ENCODE measurements at places on chromosomes 4 and X. TPM values are rescaled to one million over a fixed set of nuclear protein-coding genes. Genes with fewer than 3 reads are reported as not detected.

Gene ASB12
- not detected for polyA plus RNA-seq

Gene P2RY10
- polyA plus RNA-seq = 0.10 TPM

Gene TLL1
- not detected for polyA plus RNA-seq

Gene CORIN
- polyA plus RNA-seq = not detected

Gene MGARP
- polyA plus RNA-seq = not detected

Gene GPR78
- polyA plus RNA-seq = not detected

Gene FAM241A
- 5.5 TPM for polyA plus RNA-seq

Gene RAB41
- not detected for polyA plus RNA-seq

Gene PDS5A
- 19.4 TPM for polyA plus RNA-seq

Gene IL21
- not detected for polyA plus RNA-seq

All from CD14-positive monocyte (primary cell).